ENCODE measurements at places on chromosomes 11 and 22. TPM values are rescaled to one million over a fixed set of nuclear protein-coding genes. Genes with fewer than 3 reads are reported as not detected.

LBHD1 gene
- total RNA-seq: 6.1 TPM

KRTAP5-7 gene
- total RNA-seq: not detected

ABTB2 gene
- 3.2 TPM for total RNA-seq

SMCO4 gene
- 7.2 TPM for total RNA-seq

Data from RPMI7951 (cell line).